ENCODE measurements at places on chromosomes 7 and 10. TPM values are rescaled to one million over a fixed set of nuclear protein-coding genes. Genes with fewer than 3 reads are reported as not detected.

TLL2 gene
- total RNA-seq = 0.27 TPM

RBP3 gene
- not detected for total RNA-seq

RAPGEF5 gene
- 56.5 TPM for total RNA-seq

NEUROG3 gene
- not detected for total RNA-seq

PPP1R17 gene
- not detected for total RNA-seq

STARD3NL gene
- 82.3 TPM for total RNA-seq

HTR5A gene
- total RNA-seq = not detected

NPSR1 gene
- not detected for total RNA-seq

MTG1 gene
- total RNA-seq = 38.0 TPM

ATOH7 gene
- total RNA-seq = not detected

SUGCT gene
- total RNA-seq = not detected

LRRC17 gene
- 3.3 TPM for total RNA-seq

MMP21 gene
- total RNA-seq = not detected

SNCG gene
- total RNA-seq = 77.7 TPM

H2BK1 gene
- not detected for total RNA-seq

SUN3 gene
- not detected for total RNA-seq

MRPL43 gene
- 80.0 TPM for total RNA-seq

RASSF4 gene
- total RNA-seq = 2.2 TPM

SORBS1 gene
- 4.2 TPM for total RNA-seq

OPN4 gene
- not detected for total RNA-seq

CFAP70 gene
- total RNA-seq = 0.05 TPM

FOXI2 gene
- not detected for total RNA-seq
